ENCODE measurements at places on chromosomes 11 and 22.

DNA sequence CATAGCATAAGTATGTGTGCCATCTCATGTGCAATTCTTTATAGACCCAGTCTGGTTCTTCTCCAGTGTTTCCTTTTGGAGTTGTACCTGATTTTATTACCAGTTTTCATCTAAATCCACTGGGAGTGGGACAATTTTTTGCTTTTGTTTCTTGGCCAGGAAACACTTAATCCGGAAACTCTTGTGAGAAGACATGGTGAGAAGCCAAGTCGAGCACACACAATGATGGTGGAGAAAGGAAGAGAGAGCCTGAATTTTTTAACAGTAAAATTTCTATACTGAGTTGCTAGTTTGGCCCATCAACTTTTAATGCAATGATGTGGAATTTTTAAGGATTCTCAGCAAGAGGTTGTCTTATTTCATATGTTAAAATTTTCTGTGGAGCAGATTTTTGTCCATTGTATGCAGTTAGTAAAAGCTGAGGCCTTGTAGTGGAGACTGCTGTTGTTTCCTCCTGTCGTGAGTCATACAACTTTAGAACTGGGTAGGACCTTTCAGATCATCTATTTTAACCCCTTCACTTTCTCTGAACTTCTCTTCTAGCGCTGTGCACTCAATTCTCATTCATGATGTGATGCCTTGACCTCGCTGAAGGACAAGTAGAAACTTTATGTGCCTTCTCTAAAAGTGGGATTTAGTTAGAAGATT is 17.1 kb downstream of the FAR1 start:
- DNase-seq: no peak

- DNase-seq: no peak
These were observed 27.0 kb downstream of the PLEKHA7 start for GRCh38 chr11:16987205-16987568.

- DNase-seq: no peak
These were observed 18.1 kb upstream of the GDPD5 start for GRCh38 chr11:75543806-75544205.

DNA sequence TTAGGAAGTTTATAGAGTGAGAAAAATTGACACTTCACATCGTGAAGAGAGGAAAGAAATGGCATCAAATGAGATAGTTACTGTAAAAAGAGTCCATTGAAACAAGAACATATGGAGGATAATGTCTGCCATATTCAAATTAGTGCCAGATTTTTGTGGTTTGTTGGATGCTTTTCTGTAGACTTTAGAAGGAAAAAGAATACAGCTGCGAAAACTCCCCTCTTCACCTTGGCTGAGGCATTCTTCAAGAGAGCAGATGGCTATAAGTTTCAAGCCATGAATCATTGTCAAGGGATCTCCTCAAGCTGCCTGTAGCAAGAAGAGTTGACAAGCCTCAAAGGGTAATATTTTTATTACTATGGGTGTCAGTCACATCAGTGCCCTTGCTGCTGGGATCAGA is 507.4 kb upstream of the RAG2 start:
- no peak for DNase-seq

DNA sequence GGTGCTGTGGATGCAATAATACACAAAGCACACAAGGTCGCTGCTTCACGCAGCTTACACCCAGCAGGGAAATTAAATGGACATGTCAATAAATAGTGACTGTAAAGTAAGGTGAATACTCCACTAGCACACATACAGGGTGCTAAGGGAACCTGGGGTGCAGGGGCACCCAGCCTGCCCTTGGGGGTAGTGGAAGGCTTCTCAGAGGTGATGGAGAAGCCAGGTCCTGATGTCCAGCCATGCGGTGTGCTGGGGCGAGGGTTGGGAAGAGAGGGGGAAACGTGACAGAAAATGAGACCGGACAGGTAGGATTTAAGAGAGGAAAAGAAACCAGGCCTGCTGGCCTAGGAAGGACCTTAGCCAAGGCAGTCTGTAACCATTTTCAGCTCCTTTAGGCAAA is 200.5 kb downstream of the GRIK4 start:
- no peak for DNase-seq

DNA sequence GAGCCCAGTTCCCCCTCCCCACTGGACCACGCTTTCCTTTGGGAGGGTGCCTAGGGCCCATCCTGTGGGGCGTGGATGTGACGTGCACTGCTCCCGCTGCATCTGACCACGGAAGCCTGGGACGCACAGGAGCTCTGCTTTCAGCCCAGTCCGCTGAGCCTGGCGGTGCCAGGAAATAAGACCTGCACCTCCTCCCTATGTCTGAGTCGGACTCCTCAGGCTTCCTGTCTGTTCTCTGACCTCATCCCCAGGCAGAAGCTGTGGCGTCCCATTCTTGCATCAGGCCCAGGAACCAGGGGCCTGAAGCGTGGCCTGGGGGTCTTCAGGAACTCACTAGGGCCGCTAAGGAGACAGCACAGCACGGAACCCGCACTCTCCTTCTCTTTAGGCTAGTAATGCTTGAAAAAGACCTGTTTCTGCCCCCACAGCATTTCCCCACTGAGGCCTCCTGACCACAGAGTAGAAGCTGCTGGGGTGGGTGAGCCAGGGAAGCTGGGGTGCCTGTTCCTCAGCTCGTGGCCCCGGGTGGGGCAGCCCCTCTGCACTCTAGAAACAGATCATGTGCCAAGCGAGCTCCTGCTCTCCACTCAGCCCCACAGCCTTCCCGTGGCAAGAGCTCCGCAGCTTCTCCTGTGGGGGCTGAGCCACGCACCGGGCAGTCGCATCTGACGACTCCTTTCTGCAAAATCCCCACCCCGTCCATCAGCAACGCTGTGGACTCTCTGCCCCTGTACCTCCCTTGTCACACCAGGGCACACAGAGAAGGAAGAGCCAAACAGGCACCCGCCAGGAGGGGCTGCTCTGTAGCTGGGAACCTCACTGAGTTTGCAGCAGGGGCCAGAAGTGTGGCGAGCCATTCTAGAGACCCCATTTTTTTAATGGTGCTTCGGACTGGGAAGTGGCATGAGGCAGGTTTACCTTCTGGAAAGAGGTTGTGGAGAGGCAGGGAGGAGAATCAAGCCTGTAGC is 22.6 kb downstream of the MOV10L1 start:
- no peak for DNase-seq

- DNase-seq: no peak
These were observed 42.3 kb downstream of the FAM168A start for GRCh38 chr11:73555615-73556014.

DNA sequence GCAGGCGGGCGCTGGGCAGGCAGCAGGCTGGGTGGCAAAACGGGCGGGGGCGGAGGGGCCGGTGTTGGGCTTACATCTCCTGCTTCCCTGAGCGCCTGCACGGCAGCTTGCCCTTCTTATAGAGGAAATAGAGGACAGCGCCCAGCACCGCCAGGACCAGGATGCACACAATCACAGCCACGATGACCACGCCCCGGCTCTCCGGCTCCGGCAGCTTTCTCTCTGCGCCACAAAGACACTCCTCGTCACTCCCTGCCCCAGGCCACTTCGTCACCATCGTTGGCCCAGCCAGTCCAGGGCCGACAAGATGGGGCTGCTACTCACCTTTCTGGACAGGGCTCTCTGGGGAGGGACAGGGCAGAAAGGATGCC is 6.3 kb downstream of the MCAM start:
- DNase-seq: no peak

GRCh38 chr11:117097389-117098268 is 599 bp downstream of the SIK3 start:
- peak; percentile 17 for DNase-seq

- DNase-seq: no peak
These were observed 454.6 kb downstream of the MIAT start for GRCh38 chr22:27111796-27112672.

DNA sequence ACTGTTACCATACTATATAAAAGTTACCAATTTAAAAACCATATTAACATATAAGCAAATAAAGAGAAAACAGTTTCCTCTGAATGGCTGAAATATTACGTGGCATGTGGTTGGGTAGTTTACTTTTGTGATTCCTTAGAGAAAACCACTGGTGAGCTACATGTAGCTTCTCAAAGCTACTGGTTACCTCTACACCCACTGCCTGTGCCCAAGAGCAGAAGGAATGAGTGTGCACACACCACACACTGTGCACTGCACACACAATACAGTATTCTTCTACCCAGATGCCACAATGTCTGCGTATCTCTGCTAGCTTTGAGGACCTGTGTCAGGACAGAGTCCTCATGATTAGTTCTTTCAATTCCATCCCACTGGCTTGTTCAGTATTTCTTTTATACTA is 25.5 kb upstream of the YPEL1 start:
- no peak for DNase-seq

DNA sequence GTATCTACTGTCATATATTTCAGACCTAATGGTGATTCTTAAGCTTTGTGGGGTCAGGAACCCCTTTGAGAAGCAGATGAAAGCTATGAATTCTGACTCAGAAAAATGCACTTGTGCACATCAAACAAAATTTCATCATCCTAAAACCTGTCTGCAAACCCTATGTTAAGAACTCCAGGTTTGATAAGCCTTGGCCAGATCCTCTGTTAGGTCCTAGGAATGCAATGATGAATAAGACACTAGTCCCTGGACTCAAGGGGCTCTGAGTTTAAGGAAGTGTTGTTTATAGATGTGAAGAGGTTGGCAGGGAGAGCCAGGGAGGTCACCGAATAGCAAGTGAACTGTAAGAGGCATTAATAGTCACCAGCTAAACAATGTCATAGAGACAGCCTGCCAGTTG is 103.2 kb downstream of the SPON1 start:
- DNase-seq: no peak

DNA sequence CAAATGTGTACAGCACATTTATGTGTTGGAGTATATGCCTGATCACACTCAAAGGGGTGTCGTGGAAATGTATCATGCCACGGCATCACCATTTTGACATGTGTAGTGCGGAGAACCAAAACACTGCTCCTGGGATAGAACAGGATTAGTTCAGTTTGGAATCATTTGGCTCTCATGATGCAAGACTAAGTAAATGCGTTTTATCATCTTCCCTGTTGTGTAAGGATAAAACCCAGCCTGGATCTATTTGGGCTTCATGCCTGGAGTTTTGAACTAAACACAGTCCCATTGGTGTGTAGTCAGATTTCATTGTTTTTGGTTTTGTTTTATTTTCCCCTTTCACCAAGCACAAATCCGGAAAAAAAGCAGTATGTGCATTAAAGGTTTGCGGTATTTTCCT is 574.3 kb downstream of the NTM start:
- DNase-seq: no peak

DNA sequence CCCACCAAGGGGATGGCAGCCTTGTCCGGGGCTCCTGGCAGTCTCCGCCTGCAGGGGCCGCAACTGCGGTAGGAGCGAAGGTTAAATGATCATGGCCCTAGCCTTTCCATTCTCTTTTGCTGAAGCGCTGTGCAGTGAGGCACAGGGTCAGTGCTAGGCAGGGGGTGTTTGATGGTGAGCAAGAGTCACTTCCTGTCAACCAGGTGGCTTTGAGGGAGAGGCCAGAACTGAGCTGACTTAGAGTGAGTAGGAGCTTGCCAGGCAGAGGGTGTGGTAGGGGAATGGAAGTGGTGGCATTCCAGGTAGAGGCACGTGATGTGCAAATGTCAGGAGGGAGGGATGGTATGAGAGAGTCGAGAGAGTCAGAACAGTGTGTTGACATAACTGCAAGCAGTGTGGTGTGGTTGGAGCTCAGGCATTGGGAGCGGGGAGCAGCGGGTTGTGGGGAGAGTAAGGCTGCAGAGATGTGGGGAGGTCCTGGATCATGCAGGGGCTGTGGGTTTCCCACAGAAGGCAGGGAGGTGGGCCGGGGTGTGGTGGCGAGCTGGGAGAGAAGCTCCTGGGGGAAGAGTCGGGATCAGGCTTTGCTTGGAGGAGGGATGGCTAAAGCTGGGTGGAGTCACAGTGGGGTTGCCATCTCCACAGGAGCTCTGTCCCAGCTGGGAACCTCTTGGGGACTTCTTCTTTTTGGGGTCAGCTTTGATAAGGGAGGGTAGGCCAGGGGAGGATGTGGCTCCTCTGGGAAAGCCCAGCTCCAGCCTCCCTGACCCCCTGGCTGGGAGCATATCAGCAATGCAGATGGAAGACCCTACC is 33.3 kb downstream of the AMPD3 start:
- DNase-seq: no peak

GRCh38 chr11:39120890-39121289 is 2338.6 kb downstream of the LRRC4C start:
- DNase-seq: no peak

GRCh38 chr11:69817265-69818230 is 1.7 kb downstream of the FGF3 start:
- no peak for DNase-seq

DNA sequence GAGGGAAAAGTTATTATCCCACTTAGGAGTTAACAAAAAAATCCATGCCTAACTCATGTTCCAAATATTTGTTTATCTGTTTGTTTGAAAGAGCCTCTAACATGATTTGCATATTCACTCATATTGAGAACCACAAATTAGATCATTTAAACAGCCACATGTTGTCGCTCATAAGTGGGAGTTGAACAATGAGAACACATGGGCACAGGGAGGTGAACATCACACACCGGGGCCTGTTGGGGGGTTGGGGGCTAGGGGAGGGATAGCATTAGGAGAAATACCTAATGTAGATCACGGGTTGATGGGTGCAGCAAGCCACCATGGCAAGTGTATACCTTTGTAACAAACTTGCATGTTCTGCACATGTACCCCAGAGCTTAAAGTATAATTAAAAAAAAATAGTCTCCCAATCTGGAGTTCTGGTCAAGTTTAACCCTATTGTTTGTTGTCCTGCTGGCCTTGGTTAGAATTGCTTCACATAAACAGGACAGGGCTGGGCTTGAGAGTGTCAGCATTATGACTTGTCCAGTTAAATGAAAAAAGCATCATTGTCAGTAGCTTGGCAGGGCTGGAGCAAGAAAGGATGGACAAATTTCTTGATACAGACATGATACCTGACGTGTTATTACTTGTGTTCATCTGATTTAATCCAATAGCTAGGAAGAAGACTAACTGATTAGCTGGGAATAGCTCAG is 57.8 kb upstream of the PSMA1 start:
- no peak for DNase-seq

DNA sequence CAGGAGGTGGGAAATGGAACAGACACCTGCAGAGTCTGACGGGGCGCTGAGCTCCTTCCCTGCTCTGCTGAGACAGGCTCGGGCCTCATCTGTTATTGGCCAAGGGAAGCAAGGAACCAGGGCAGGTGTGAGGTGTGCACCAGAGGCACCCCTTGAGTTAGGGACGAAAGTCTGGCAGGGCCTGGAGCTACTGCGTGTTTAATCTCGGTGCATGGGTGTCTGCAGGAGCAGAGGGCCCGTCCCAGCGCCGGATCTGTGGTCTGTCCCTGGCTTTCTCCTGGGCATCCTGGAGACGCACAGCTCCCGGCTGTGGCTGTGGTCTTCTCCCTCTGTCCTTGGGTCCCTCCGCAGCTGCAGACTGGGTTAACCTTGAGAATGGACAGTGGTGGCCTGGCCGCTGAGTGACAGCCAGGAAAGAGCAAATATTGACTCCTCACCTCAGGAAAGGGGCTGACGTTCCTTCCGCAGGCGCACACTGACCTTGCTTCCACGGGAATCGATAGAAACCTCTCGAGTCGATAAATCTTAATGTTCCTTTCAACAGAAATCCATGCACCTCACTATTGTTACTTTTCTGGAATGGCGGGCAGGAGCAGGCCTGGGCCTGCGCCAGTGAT is 975.6 kb downstream of the BRD1 start:
- DNase-seq: no peak

Data from cortex of kidney (tissue), 1 donor.